ENCODE measurements at places on chromosomes 6 and 20. TPM values are rescaled to one million over a fixed set of nuclear protein-coding genes. Genes with fewer than 3 reads are reported as not detected.

The GPX5 gene
- not detected for total RNA-seq

The COL9A1 gene
- total RNA-seq, result not detected

The LRRC1 gene
- 5.3 TPM for total RNA-seq

The SNAP25 gene
- total RNA-seq, result not detected

The SLC22A7 gene
- not detected for total RNA-seq

The TRIM31 gene
- total RNA-seq, result not detected

The TP53TG5 gene
- 0.12 TPM for total RNA-seq
